ENCODE measurements at places on chromosomes 3 and 15. TPM values are rescaled to one million over a fixed set of nuclear protein-coding genes. Genes with fewer than 3 reads are reported as not detected.
A peak's percentile ranks its signal among the peaks of the same experiment; 100 is the strongest.

The VIPR1 gene
- total RNA-seq = 6.6 TPM

- H3K27ac ChIP-seq = no peak overlapping the region
- H3K4me1 ChIP-seq = peaks cover 21% of the 10 kb centered on the region
- no peak overlapping the region for H3K4me3 ChIP-seq
- no peaks in the 10 kb centered on the region for H3K27me3 ChIP-seq
These were observed 30.5 kb upstream of the SRP14 start for GRCh38 chr15:40069178-40070165.

GRCh38 chr3:32843510-32844321, 25.9 kb downstream of the TRIM71 start:
- H3K36me3 ChIP-seq = no peaks in the 10 kb centered on the region
- no peak overlapping the region for H3K27ac ChIP-seq
- no peaks in the 10 kb centered on the region for H3K27me3 ChIP-seq
- no peak overlapping the region for H3K4me3 ChIP-seq

- peak overlapping the region; percentile 47 for H3K27ac ChIP-seq
- DNase-seq = no peak
- peak overlapping the region; percentile 64 for H3K4me3 ChIP-seq
- H3K4me1 ChIP-seq = peaks cover 20% of the 10 kb centered on the region
- peaks cover 5% of the 10 kb centered on the region for H3K36me3 ChIP-seq
- peaks cover 10% of the 10 kb centered on the region for H3K27me3 ChIP-seq
These were observed 6.6 kb upstream of the ADGRG7 start for GRCh38 chr3:100602506-100603444.

DNA sequence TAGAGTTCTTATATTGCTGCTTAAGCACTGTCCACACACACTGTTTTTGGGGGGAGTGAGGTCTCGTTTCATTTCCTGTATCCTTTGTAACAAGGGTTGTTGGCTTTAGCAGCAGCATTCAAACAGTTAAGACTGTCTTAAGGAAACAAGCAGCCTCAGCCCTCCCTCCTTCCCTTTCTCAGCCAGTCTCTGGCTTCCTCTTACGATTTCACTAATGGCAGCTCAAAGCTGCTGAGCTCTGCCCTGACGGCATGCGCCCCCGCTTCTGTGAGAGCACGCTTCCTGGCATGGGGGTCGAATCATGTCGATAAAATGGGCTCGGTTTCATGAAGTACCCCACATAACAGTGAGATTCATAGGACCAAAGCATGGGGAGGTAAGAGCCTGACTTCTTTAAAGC, 105.0 kb downstream of the KLHL25 start:
- peak overlapping the region; percentile 88 for H3K4me3 ChIP-seq
- H3K36me3 ChIP-seq = peaks cover 46% of the 10 kb centered on the region
- no peaks in the 10 kb centered on the region for H3K27me3 ChIP-seq

The GOLGA8Q gene
- 0.76 TPM for total RNA-seq

GRCh38 chr3:73718326-73719110, 93.8 kb upstream of the PDZRN3 start:
- H3K4me1 ChIP-seq = no peaks in the 10 kb centered on the region
- no peaks in the 10 kb centered on the region for H3K36me3 ChIP-seq
- H3K4me3 ChIP-seq = no peak overlapping the region
- no peak for DNase-seq
- H3K27ac ChIP-seq = no peak overlapping the region

GRCh38 chr3:21913791-21914190, 162.8 kb upstream of the ZNF385D start:
- H3K27ac ChIP-seq = no peak overlapping the region
- H3K27me3 ChIP-seq = no peaks in the 10 kb centered on the region
- no peak overlapping the region for H3K4me3 ChIP-seq
- H3K4me1 ChIP-seq = no peaks in the 10 kb centered on the region
- H3K36me3 ChIP-seq = no peaks in the 10 kb centered on the region

The ABI3BP gene
- 0.12 TPM for total RNA-seq

- H3K27ac ChIP-seq = no peak overlapping the region
- no peak overlapping the region for H3K4me3 ChIP-seq
- no peaks in the 10 kb centered on the region for H3K4me1 ChIP-seq
- DNase-seq = no peak
These were observed 369.3 kb downstream of the LPP start for GRCh38 chr3:188523291-188523690.

- H3K4me3 ChIP-seq = no peak overlapping the region
- peaks cover 5% of the 10 kb centered on the region for H3K4me1 ChIP-seq
- no peak overlapping the region for H3K27ac ChIP-seq
- no peak for DNase-seq
These were observed 94.0 kb downstream of the CORO2B start for GRCh38 chr15:68672781-68673205.

The SPTBN5 gene
- 0.19 TPM for total RNA-seq

DNA sequence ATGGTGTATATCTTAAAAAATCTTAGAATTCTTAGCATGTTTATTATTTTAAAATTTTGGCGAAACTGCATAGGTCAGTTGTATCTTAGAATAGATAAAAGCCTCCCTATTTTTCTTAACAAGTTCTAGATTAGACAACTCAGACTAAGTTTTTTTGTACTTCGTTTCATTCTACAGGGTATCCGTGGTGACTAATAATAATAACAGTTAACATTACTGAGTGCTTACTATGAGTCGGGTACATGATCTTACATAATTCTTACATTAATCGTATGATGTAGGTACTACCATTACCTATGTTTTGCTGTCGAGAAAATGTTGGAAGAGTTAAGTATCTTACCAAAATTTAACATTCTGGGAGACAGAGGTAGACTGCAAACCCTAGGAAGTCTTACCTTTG, 60.7 kb downstream of the UBE2E2 start:
- peaks cover 20% of the 10 kb centered on the region for H3K36me3 ChIP-seq
- H3K27me3 ChIP-seq = no peaks in the 10 kb centered on the region
- DNase-seq = no peak
- no peak overlapping the region for H3K27ac ChIP-seq

- peaks cover 8% of the 10 kb centered on the region for H3K36me3 ChIP-seq
- H3K27me3 ChIP-seq = no peaks in the 10 kb centered on the region
- no peak for DNase-seq
These were observed 48.9 kb downstream of the CD200R1 start for GRCh38 chr3:112925969-112926368.

The DNAH12 gene
- not detected for total RNA-seq

GRCh38 chr3:148513096-148513543, 184.6 kb upstream of the AGTR1 start:
- no peaks in the 10 kb centered on the region for H3K4me1 ChIP-seq
- no peak overlapping the region for H3K27ac ChIP-seq
- no peak for DNase-seq
- no peaks in the 10 kb centered on the region for H3K36me3 ChIP-seq

GRCh38 chr3:43089081-43089480, 16.8 kb downstream of the POMGNT2 start:
- H3K4me1 ChIP-seq = peaks cover 5% of the 10 kb centered on the region
- H3K27me3 ChIP-seq = no peaks in the 10 kb centered on the region
- no peak overlapping the region for H3K27ac ChIP-seq
- H3K36me3 ChIP-seq = peaks cover 20% of the 10 kb centered on the region
- no peak for DNase-seq

The MOBP gene
- not detected for total RNA-seq

The PYGO1 gene
- total RNA-seq = not detected

DNA sequence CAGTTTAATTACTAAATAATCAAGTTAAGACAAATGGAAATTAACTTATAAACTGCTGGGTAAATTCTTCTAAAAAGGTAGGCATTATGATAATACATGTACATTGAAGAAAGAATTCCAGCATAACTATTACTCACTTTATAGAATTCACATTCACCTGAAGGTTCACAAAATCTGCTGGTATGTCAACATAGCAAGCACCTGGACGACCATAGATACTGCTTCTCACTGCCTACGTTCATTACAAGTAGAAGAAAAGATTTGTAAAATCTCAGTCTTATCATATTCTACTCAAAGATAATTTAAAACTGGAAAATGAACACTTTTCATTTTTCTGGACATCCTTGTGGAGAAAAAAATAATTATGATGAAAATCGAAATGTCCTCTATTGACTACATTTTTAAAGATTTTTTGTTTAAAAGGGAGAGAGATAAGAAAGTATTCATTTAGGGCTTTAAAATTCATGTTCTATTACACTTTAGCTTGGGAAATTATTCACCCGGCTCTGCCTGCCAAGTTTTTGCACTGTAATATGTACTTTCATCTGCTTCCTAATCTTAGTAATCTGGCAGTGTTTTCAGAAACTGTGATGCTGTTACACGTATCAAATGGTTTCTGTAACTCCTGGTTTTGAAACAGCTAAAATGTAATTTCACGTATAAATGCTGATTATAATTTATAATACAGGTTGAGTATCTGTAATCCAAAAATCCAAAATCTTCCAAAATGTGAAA, 16.1 kb downstream of the HACL1 start:
- H3K4me3 ChIP-seq = no peak overlapping the region
- H3K27me3 ChIP-seq = no peaks in the 10 kb centered on the region

The P3H2 gene
- not detected for total RNA-seq
